Kidney (tissue), 22 donors: ENCODE measurements at places on chromosomes 12 and 14. TPM values are rescaled to one million over a fixed set of nuclear protein-coding genes. Genes with fewer than 3 reads are reported as not detected.

Gene OTOGL
- 0.47 TPM for total RNA-seq

Gene FOXN4
- total RNA-seq = not detected

Gene ARG2
- 19.2 TPM for total RNA-seq

GRCh38 chr12:13443498-13443897 is 247.0 kb downstream of the EMP1 start:
- H3K27me3 ChIP-seq = no peaks in the 10 kb centered on the region
- no peak overlapping the region for H3K4me3 ChIP-seq
- H3K36me3 ChIP-seq = no peaks in the 10 kb centered on the region
- no peak overlapping the region for H3K27ac ChIP-seq
- no peak for DNase-seq

- no peaks in the 10 kb centered on the region for H3K36me3 ChIP-seq
- no peaks in the 10 kb centered on the region for H3K27me3 ChIP-seq
- peaks cover 2% of the 10 kb centered on the region for H3K4me1 ChIP-seq
Observed at GRCh38 chr12:118103201-118103600, 610 bp downstream of the VSIG10 start.

Gene FAM181A
- total RNA-seq = not detected

- H3K4me1 ChIP-seq = no peaks in the 10 kb centered on the region
- H3K4me3 ChIP-seq = no peak overlapping the region
- H3K27me3 ChIP-seq = no peaks in the 10 kb centered on the region
- no peak overlapping the region for H3K27ac ChIP-seq
Observed at GRCh38 chr14:72060460-72060859, 128.2 kb downstream of the RGS6 start.

DNA sequence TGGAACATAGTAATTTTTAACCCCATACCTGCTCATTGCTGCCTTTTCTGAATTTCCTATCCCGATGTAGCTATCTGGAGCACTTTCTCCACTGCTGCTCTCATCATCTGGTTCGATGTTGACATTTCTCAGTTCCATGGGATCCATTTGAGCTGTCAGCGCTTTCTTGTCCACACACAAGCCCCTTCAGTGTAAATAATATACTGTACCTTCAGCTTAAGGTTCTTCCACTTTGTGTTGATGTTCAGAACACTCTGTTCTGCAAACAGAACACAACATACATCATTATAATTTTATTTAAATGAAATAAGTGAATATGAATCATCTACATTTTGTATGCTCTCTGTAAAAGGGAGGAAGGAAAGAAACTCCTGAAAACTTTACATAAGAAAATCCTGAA is 32.9 kb downstream of the SLC38A4 start:
- H3K4me1 ChIP-seq = no peaks in the 10 kb centered on the region
- no peak for DNase-seq
- H3K27ac ChIP-seq = no peak overlapping the region
- no peaks in the 10 kb centered on the region for H3K36me3 ChIP-seq

GRCh38 chr12:770479-770878 is 18.1 kb downstream of the WNK1 start:
- no peak for DNase-seq
- no peaks in the 10 kb centered on the region for H3K36me3 ChIP-seq
- H3K27ac ChIP-seq = no peak overlapping the region
